GM23338 (cell line): ENCODE measurements at places on chromosomes 4 and X. TPM values are rescaled to one million over a fixed set of nuclear protein-coding genes. Genes with fewer than 3 reads are reported as not detected.

- H3K4me1 ChIP-seq: no peaks in the 10 kb centered on the region
- DNase-seq: no peak
- H3K4me3 ChIP-seq: no peak overlapping the region
- no peaks in the 10 kb centered on the region for H3K36me3 ChIP-seq
- H3K27ac ChIP-seq: no peak overlapping the region
- H3K27me3 ChIP-seq: no peaks in the 10 kb centered on the region
Observed at GRCh38 chr4:136558940-136559494, 973.3 kb downstream of the PCDH18 start.

GRCh38 chrX:10047631-10048030, 80.5 kb downstream of the CLDN34 start:
- H3K27ac ChIP-seq: peak overlapping the region; percentile 72; the same call in 1 of the 2 replicates
- H3K36me3 ChIP-seq: no peaks in the 10 kb centered on the region
- peaks cover 31% of the 10 kb centered on the region for H3K4me1 ChIP-seq
- no peaks in the 10 kb centered on the region for H3K27me3 ChIP-seq
- no peak for DNase-seq

- no peaks in the 10 kb centered on the region; the same call in 1 of the 2 replicates for H3K4me1 ChIP-seq
- no peaks in the 10 kb centered on the region for H3K27me3 ChIP-seq
- no peak overlapping the region for H3K27ac ChIP-seq
- DNase-seq: no peak
- no peaks in the 10 kb centered on the region for H3K36me3 ChIP-seq
Observed at GRCh38 chr4:129355031-129355430, 259.1 kb downstream of the C4orf33 start.

DNA sequence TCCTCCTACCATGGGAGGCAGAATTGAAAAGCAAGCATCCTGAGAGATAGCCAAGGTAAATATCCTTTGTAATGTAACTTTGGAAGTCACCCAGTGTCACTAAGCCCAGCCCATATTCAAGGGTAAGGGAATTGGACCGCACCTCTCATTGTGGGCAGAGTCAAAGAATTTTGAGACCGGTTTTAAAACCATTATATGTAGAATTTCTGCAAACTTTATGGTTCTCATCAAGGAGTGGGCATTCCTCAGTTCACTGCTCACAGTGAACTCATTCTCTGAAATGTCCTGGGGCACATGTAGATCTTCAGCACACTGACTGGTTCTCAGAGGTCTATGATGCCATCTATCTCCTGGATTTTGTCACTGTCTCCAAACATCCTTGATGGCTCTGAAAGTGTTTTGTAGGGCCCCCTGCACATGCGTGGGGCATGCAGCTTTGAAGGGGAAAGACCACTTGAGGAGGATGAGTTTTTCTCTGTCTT, 35.3 kb upstream of the CHRNA9 start:
- H3K4me1 ChIP-seq: no peaks in the 10 kb centered on the region
- no peak overlapping the region for H3K4me3 ChIP-seq
- no peak for DNase-seq
- no peaks in the 10 kb centered on the region for H3K36me3 ChIP-seq
- H3K27ac ChIP-seq: no peak overlapping the region

GRCh38 chrX:35439692-35440091, 358.4 kb upstream of the MAGEB16 start:
- H3K27me3 ChIP-seq: no peaks in the 10 kb centered on the region
- no peak for DNase-seq

GRCh38 chr4:65383589-65384305, 286.5 kb downstream of the EPHA5 start:
- no peak overlapping the region for H3K27ac ChIP-seq
- H3K36me3 ChIP-seq: no peaks in the 10 kb centered on the region
- H3K27me3 ChIP-seq: no peaks in the 10 kb centered on the region
- H3K4me1 ChIP-seq: no peaks in the 10 kb centered on the region
- H3K4me3 ChIP-seq: no peak overlapping the region
- no peak for DNase-seq

DNA sequence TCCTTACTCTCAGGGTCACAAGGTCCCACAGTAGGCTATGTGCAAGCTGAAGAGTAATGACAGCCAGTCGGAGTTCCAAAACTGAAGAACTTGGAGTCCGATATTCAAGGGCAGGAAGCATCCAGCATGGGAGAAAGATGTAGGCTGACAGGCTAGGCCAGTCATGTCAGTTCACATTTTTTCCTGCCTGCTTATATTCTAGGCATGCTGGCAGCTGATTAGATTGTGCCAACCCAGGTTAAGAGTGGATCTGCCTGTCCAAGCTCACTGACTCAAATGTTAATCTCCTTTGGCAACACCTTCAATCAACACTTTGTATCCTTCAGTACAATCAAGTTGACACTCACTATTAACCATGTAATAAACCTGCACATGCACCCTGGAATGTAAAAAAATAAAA, 960.9 kb upstream of the HS3ST1 start:
- H3K4me3 ChIP-seq: no peak overlapping the region
- DNase-seq: no peak
- no peaks in the 10 kb centered on the region for H3K4me1 ChIP-seq
- no peaks in the 10 kb centered on the region for H3K27me3 ChIP-seq
- H3K27ac ChIP-seq: no peak overlapping the region

GAGE12G gene
- not detected in 2 replicates for total RNA-seq

CD40LG gene
- total RNA-seq: not detected in 2 replicates

F9 gene
- total RNA-seq: not detected in 2 replicates

ASB5 gene
- not detected in 2 replicates for total RNA-seq

GSX2 gene
- not detected in 2 replicates for total RNA-seq

CASP3 gene
- 84.4 and 115 TPM in 2 replicates for total RNA-seq
